Gastroesophageal sphincter (tissue), 4 donors: ENCODE measurements at places on chromosomes 11 and 22. TPM values are rescaled to one million over a fixed set of nuclear protein-coding genes. Genes with fewer than 3 reads are reported as not detected.

GRCh38 chr22:47517062-47517461 lies 754.6 kb downstream of the TBC1D22A start:
- no peak for ATAC-seq

DNA sequence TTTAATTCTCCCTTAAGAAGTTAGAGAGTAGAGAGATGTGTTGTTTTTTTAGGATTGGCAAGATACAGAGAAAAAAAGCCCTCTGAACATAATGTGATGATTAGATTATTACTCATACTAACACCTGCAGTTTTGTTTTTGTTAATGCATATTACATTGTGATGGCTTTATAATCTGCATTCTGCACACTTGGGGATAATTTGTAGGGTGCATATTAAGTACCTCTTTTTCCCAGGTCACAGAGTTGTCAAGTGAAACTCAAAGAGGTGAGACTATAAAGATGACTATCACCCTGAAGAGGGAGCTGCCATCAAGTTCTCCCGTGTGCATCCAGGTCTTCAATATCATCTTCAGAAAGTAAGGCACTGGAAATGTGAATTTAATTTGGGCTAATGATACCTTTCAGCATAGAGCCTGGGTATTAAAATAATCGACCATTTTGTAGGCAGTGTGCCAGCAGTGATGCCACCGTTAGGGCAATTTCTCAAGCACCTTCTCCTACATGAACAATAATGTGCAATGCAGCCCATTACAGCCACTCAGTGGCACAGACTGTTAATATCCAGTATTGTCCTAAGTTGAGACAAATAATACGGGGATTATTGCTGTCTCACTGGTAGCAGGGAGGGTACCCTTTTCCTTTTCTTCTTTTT lies 16.2 kb downstream of the PIWIL4 start:
- ATAC-seq = no peak

DNA sequence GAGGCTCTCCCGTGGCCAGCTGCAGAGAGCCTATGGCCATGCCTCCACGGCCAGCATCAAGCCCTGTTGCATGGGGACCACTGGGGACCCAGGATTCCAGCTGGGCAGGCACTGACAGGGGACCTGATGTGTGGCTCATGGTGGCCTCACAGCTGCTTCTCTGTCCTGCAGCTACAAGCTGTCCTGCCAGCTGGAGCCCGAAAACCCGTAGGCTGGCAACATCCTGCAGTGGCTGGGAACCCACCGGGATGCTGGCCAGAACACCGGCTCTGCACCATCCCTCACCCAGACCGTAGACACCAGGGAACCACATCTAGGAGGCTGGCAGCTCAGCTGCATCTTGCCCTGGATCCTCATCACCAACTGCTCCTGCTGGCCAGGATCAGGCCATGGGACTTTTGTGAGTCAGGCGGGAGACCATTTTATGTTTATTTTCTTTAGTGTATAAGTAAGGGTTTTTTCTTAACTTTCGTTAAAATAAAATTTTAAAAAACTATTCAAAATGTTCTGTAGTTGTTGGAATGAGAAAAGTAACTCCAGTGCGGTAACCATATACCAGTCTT lies 7.9 kb downstream of the RGL4 start:
- no peak for ATAC-seq

The IL18 gene
- 7.3 TPM for total RNA-seq

The OR51B4 gene
- total RNA-seq = not detected

- no peak for ATAC-seq
Measured at GRCh38 chr11:65425105-65425970, 2.7 kb downstream of the NEAT1 start.

DNA sequence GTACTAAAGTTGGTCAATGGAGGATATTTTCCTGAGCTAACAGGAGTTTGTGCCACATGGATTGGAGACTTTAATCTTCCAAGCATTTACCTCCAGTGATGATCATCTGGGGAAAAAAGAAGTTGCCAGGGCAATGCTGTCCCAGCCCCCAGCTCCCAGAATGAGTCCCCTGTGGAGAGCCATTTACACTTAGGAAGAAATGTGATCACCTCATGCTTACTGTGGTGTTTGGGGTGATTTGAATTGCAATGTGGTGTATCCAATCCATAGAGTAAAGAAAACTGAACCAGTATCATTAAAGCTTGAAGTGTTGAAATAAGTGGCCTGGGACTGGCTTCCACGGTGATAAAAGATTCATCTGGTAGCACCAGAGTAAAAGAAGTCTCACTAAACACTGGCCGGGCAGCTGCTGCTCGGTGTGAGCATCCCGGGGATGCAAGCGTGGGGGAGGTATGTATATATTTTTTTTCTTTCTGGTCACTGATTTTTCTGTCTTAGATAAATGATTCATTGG lies 117.2 kb upstream of the NTM start:
- no peak for ATAC-seq

DNA sequence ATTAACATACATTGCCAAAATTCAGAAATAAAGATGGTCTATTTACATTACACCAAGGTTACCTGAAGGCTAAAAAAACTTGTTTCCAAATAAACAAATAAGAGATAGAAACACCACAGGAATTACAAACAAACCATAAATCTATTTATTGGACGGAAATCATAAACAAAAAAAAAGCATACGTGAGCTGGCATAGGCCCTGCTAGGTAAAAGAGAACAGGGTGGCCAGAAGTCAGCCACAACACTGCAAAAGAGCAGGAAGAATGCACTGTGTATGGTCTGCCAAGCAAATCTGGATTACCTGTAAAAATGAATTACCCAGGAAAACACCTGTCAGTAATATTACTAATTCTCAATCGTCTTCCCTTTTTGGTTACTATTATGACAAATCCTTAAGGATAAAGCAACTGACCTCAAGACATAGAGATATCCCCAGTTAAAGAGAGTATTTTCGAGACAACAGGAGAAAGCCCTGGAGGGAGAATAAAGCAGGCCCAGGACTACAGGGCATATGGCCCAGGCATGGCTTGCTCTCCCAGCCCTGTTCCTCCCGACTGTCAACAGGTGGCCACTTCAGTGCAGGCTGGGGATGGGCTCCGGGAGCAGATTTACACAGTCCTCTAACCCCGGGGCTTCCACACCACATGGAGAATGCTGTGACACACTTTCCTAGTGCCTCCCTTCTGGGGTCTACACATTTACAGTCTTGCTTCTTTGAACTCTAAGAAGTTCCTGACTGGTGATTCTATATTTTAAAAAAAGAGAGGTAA lies 18.0 kb downstream of the PPP2R1B start:
- ATAC-seq = no peak

The GALR3 gene
- not detected for total RNA-seq

DNA sequence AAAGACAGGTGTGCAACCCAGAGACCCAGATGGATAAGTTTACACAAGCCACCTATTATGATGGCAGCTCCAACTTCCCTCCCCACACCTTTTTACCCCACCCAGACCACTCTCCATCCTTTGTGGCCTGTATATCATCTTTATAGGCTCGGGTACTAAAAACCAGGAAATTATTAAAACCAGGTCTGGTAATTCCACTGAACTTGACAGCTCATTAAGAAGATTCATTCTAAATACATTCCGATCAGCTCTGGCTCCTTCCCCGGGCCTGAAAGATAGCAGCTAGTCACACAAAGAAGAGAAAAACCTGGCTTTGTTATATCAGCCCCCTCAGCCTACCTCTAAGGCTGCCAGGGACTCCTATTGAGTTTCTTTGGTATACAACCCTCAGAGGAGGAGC lies 67.9 kb upstream of the API5 start:
- no peak for ATAC-seq

GRCh38 chr11:120807414-120808150 lies 216.3 kb upstream of the TBCEL start:
- ATAC-seq = no peak

DNA sequence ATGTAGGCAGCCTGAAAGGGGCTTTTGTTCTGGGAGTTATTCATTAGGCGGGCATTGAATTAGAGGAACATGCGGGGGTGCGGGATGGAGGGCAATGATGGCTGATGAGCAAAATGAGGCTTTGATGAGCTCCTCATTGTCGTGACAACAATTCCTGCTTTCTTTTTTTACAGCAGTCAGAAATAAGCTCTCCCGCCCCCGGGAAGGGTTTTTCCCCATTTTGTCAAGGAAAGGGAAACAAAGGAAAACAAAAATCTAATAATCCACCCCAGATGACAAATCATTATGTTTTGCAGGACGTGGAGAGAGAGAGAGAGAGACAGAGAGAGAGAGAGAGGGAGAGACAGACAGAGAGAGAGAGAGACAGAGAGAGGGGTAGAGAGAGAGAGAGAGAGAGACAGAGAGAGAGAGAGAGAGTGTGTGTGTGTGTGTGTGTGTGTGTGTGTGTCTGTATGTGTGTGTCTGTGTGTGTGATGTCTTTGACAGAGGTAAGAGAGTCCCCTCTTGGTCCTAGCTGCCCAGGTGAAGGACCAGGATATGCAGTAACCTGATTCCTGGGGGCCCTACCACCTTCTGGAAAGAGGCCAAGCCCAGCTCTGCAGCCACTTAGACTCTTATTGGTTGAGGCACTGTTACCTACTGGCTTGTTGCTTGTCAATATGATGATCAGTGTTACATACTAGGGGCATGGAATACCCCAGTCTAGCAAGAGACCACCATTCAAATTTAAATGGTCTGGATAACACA lies 46.7 kb upstream of the PARVA start:
- no peak for ATAC-seq

DNA sequence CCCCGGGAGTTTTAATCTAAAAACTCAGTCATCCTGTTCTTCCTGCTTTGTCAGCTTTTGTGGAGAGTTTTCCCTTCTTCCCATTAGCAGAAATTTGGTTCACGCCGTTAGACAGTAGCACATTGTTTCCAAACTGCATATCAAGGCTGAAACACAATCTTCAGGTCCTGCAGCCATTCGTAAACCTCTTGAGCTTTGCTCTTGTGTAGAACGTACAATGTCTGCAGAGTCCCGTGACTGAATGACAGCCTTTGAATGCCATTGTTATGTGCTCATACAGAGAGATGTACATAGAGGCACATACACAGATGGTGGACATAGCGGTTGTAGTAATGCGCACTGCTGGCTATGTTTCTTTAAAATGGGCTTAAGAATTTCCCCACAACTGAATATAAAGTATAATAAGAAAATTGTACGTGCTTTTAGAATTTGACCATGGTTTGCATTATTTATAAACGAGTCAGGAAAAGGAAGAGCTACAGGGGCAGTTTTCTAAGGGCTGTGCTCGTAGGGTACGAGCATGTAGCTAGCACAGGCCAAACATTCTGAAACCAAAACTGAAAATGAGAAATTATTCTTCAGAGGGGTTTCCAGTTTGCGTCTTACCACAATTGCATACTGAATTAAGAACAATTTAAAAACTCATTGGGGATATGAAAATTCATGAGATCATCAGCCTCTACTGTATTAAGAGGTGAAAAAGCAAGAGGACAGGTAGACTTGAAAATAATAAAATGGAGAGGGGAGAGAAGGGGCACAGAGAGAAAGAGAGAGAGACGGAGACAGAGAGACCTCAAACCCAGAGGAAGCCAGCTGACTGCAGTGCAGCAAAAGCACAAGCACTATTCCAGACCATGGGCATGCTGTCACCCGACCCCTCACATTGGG lies 310.1 kb downstream of the CADM1 start:
- ATAC-seq = no peak

- no peak for ATAC-seq
Measured at GRCh38 chr11:93476796-93477195, 66.4 kb downstream of the SMCO4 start.

- no peak for ATAC-seq
Measured at GRCh38 chr11:1377231-1377780, 12.4 kb upstream of the BRSK2 start.

- no peak for ATAC-seq
Measured at GRCh38 chr11:64799623-64800302, 3.3 kb downstream of the MAP4K2 start.

The NCAM1 gene
- 61.5 TPM for total RNA-seq

- no peak for ATAC-seq
Measured at GRCh38 chr11:73106347-73106746, 35.8 kb downstream of the FCHSD2 start.

- ATAC-seq = no peak
Measured at GRCh38 chr11:127074151-127074761, 73.7 kb upstream of the KIRREL3 start.

GRCh38 chr11:43681401-43681942 lies 934 bp downstream of the HSD17B12 start:
- no peak for ATAC-seq

GRCh38 chr11:1988667-1989317 lies 8.8 kb downstream of the H19 start:
- ATAC-seq = no peak

- ATAC-seq = no peak
Measured at GRCh38 chr11:121321614-121322243, 29.2 kb downstream of the SC5D start.

GRCh38 chr11:9568161-9568853 lies 5.2 kb upstream of the WEE1 start:
- no peak for ATAC-seq

DNA sequence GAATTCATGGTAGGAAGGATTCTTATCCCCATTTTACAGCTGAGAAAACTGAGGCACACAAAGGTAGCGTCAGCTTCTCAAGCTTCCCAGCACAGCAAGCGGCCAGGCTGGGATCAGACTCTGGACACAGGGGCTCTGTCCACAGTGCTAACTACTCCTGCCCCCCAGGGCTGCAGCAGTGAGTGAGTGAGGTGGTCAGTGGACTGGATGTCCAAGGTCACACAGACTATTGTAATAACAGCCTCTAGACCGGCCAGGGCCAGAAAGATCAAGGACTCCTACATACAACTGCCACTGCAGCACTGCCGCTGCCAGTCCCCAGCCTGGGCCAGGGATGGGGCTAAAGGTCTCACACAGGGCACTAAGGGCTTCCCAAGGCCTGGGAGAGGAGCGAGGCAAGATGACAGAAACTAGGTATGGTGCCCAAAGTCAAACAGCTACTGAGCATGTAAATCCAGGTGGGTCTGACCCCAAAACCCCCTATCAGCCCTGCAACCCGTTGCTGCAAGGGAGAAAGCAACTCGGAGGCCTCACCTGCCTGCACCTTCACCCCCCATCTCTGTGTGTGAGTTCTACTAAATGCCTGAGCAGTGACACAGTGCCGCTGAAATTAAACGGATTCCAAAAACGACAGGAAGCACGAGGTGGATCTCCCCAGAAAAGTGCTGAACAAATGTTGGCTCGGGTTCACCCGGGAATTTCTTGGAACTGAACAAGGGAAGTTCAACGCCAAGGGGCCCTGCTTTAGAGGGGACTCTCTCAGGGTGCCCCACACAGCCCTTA lies 161.8 kb upstream of the GRK3 start:
- no peak for ATAC-seq

GRCh38 chr11:108037636-108038035 lies 28.9 kb downstream of the CUL5 start:
- ATAC-seq = no peak
